Dermis microvascular lymphatic vessel endothelial cell (primary cell): ENCODE measurements at places on chromosomes 7 and 10. TPM values are rescaled to one million over a fixed set of nuclear protein-coding genes. Genes with fewer than 3 reads are reported as not detected.

Gene TMEM270
- total RNA-seq = not detected in 2 replicates

Gene PHKG1
- 0.13 and 0.38 TPM in 2 replicates for total RNA-seq

Gene DBF4
- 6.8 and 13.2 TPM in 2 replicates for total RNA-seq

Gene IDE
- total RNA-seq = 23.6 and 25.9 TPM in 2 replicates

Gene CLEC5A
- total RNA-seq = not detected in 2 replicates

DNA sequence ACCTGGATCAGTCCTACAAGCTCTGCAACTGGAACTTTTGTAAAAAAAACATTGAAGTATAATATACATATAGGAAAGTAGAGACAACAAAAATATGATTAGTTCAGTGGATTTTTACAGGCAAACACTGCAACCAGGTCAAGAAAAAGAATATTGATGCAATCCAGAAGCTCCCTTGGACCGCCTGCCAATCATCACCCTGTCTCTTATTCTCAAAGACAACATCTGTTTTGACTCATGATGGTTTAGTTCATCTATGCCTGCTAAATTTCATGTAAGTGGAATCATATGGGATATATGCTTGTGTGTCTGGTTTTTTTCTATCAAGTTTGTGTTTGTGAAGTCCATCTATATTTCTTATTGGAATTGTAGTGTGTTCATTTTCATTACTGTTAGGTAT is 7.7 kb upstream of the HYCC1 start:
- no peak for DNase-seq

DNA sequence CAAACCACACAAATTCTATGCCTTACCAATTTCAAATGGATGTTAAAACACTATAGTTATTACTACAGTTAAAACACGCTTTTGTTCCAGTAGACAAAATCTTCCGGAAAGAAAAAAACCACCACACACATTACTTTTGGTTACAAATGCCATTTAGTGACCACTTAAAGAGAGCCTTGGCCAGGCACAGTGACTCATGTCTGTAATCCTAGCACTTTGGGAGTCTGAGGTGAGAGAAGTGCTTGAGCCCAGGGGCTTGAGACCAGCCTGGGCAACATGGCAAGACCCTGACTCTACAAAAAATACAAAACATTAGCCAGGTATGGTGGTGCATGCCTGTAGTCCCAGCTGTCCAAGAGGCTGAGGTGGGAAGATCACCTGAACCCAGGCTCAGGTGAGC is 7.2 kb downstream of the TNPO3 start:
- no peak for DNase-seq

- DNase-seq = no peak
Observed at GRCh38 chr10:43284341-43284910, 17.6 kb upstream of the RASGEF1A start.

DNA sequence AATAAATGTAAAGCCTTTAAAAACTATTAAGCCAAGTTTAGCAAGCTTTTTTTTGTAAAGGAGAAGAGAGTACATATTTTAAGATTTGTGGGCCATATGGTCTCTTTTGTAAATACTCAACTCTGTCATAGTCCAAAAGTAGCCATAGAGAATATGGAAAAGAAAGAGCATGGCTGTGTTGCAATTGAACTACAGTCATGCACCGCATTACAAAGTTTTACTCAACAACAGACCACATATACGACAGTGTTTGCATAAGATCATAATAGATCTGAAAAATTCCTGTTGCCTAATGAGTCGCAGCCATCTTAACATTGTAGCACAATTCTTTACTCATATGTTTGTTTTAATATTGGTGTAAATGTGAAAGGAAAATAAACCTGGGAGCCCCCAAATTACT is 440.8 kb downstream of the HTR7 start:
- no peak for DNase-seq

- peak; percentile 64 for DNase-seq
Observed at GRCh38 chr7:111083413-111083812, 7.5 kb upstream of the LRRN3 start.

DNA sequence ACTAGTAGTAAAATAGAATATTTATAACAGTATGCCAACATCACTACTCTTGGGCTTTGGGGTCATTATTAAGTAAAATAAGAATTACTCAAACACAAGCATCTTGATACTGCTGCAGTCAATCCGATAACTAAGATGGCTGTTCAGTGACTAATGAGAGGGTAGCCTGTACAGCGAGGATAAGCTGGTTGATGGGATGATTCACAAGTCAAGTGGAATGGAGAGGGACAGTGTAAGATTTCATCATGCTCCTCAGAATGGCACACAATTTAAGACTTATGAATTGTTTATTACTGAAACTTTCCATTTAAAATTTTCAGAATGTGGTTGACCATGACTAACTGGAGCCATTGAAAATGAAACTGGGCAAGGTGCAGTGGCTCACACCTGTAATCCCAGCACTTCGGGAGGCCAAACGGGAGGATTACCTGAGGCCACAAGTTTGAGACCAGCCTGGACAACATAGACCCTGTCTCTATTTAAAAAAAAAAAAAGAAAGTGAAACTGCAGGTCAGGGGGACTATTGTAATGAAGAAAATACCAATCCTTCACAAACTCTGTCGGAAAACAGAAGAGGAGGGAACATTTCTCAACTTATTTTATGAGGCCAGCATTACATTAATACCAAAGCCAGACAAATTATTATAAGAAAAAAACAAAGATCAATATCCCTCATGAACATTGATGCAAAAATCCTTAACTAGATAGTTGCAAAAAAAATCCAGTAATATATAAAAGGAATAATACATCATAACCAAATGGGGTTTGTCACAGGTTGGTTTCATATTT is 11.2 kb downstream of the AVL9 start:
- DNase-seq = no peak

GRCh38 chr7:21412410-21412851 is 15.5 kb upstream of the SP4 start:
- DNase-seq = no peak

DNA sequence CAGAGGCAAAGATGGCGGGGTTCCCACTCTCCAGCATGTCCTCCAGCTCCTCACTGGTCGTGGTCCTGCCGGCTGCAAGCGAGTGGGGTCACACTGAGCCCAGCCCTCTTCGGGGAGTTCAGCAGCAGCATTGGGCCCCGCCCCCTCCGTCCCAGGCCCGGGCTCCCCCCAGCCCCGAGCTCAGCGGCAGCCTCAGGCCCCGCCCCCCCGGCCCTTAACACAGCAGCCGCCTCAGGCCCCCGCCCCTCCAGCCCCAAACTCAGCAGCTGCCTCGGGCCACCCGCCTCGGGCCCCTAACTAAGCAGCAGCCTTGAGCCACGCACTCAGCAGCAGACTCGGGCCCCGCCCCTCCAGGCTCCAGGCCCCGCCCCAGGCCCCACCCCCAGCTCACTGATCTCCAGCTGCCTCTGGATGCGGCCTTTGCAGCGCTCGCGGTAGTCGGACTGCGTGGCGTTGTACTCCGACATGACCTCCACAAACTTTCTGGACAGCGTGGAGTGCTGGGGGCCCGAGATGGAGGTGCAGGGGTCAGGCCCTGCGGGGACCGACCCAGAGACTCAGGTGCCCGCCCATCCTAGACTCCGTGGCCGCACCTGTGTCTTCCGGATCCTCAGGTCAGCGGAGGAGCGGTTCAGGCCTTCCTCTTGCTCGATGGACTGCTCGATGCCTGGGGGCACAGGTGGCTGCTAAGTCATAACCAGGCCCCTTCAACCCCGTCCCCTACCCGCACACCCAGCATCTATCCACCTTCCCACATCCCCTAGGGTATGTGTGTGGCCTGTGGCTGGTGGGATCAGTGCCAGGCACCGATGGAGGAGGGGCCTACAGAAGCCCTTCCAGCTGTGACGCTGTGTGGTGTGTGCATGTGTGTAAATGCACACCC is 15.5 kb downstream of the STX1A start:
- DNase-seq = no peak

GRCh38 chr10:52951824-52952223 is 179.2 kb upstream of the MBL2 start:
- DNase-seq = no peak

DNA sequence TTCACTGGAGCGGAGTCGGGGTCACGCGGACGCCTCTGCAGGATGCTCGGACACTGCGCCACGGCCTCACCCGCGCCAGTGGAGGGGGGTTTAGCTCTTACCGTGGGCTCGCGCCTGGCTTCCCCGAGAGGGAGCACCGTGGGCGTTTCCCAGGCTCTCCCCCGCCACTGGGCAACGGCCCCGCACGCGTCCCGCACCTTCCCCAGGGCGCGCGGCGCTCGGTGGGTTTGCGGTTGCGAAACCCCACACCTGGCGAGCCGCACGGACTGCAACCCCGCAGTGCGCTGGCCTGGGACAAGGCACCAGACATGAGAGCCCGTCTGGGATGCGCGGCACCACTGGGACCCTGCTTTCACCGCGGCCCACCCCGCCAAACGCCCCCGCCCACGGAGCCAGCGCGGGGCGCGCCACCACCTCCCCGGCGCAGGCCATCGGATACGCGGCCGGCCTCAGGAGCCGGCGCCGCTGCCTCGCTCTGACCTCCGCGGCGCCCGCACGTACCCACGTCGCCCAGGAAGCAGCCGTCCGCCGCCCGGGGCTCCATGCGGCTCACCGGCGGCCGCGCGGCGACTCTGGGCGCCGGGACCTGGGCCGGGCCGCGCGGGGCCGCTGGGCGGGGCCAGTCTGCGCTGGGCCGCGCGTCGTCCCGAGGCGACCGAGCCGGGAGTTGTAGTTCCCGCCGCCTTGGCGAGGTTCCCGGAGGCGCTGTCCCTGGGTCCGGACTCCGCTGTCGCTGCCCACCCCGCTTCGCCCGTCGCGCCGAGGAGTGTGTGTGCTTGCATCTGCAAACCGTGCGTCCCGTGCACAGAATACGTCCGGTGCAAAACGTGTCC is at the start of gene ASB13:
Gene ASB13, minus strand, starts transcription at position 588 of the 833 bp plus-strand sequence. Its CDS starts 44 bp downstream, at position 544.
- DNase-seq = no peak

- peak; percentile 68 for DNase-seq
Observed at GRCh38 chr10:2985729-2986232, 81.6 kb upstream of the PFKP start.

DNA sequence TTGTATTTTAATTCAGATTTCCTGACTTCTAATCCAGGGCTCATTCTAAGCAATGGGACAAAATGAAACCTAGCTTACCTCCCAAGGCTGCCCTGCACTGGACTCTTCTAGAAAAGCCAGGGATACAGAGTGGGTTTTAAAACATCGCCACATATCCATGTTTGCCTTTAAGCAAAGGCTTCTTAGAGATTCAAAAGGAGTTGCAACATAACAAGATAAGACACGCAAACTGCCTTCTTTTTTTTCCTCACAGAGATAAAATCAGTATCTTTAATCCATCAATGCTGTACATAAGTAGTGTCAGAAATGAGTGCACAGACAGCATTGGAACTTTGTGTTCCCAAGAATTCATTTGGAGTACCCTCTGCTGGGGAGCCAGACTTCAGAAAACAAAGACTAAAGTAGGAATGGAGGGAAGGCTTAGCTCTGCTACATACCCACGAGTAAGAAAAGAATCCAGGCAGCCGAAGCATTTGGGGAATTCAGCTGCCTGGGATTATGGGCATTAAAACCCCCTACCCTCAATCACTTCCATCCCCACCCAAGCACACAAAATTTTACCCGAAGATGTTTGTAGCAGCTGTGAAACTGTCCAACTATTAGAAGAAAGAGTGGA is 427.8 kb downstream of the ARL4A start:
- DNase-seq = peak; percentile 28
